GM12864 (cell line): ENCODE measurements at places on chromosomes 7 and 10.
A peak's percentile ranks its signal among the peaks of the same experiment; 100 is the strongest.

- no peak for DNase-seq
These were observed 1.2 kb downstream of the BAG3 start for GRCh38 chr10:119652361-119652730.

GRCh38 chr7:1458683-1459511 lies at the start of gene MICALL2:
Gene MICALL2, minus strand, starts transcription at chr7:1459470. Its CDS starts 144 bp downstream, at chr7:1459326.
- no peak for DNase-seq

DNA sequence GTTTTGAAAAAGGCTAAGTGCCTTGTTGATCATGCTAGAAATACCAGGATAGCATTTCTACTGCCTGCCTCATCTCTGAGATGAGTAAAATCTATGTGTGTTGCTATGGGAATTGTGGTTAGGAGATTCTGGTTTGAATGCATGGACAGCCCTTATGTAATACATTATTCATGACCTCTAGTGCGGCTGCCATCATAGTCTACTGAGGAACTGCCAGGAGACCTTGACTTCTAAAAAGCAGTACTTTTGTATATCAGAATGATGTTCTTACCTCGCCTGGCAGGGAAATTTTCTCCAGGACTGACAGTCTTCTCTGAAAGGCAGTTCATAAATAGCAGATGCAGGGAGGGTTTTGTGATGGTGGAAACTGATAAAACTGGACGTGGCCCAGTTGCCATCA lies 248.5 kb downstream of the NSUN6 start:
- DNase-seq, result no peak

- no peak for DNase-seq
These were observed 1.6 kb downstream of the SKAP2 start for GRCh38 chr7:26862834-26863233.

- DNase-seq, result no peak
These were observed 5.1 kb upstream of the BAZ1B start for GRCh38 chr7:73526896-73527821.

- no peak for DNase-seq
These were observed 164.6 kb downstream of the ADARB2 start for GRCh38 chr10:1572519-1573333.

DNA sequence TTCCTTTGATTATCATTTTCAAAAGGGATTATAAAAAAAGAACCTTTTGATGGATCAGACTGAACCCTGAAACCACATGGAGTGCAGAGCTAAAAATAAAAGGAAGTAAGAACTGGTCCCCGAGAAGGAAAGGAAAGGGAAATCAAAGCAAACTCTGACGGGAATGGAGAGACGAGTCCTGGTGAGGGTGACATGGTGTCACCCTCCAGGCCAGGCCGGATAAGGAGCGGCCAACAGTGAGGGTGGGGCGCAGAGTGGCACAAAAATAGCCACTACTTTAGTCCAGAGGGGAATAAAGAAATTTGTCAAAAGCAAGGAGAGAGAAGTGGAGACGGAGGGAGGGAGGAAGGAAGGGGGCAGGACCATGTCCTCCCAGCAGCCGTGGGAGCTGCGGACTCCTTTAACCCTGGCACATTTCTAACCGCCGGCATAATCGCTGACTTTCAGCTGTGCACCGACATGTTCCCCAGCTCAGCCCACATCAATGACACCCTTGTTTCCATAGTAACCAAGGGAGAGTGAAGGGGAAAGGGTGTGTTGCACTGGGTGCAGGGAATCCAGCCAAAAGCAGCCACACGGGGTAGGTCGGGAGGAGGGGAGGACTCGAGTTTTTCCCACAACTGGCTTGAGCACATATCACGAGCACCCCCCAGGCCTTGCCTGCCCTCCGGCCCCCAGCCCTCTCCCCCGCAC lies 29.7 kb downstream of the TRIM8 start:
- DNase-seq, result no peak

GRCh38 chr7:139704308-139704879 lies 73.4 kb downstream of the HIPK2 start:
- no peak for DNase-seq

DNA sequence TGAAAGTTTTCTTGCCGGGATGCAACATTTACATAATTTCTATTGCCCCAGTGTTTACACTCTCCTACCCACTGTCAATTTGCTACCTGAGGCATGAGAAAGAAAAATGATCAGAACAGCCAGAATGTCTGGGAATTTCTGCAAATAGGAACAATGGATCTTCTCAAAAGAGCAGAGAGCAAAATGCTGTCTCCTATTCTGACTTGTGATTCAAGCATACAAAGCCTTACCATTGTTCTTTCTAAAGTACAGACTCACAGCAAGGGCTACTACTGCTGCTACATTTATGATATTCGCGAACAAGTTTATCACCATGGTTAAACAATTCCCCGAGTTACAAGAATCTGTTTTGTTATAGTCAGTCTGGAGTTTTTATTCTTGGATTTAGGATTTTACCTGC lies 329.9 kb upstream of the CELF2 start:
- DNase-seq, result no peak

DNA sequence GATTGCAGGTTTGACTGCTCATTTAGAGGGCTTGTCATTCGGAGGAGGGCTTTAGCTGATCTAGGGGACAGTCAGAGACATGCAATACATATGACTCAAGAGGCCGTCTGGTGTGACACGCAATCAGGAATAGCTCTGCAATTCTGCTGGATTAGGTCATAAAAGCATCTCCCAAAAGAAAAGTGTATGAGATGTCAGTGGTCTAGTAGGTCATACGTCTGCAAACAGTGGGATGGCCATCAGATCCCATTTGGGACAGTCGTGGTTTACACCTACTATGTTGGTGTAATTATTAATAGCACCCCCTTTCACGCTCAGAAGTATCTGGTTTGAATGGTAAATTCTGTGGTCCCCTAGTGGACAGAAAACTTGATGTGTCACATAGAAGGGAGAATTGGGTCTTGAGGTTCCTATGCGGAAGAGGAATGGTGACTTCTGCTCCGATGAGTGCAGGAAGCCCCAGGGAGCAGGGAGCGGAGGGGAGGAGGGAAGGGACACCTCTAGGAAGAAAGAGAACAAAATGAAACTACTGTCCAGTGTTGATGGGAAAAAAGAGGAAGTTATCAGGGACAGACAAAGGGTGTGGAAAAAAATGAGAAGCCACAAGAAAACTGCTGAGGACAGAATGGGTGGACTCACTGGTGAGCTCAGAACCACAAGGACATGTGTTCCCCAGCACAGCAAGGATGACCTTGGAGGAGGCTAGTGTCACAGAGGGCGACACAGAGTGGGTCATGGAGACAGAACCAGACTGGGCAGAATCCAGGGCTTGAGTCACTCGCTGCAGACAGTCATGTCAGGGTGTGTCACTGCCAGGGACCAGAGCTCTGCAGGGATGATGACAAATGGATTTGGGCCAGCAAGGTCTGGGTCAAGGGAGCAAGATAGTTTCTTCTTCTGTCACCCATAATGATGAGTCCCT lies 59.9 kb downstream of the MAP3K8 start:
- DNase-seq, result no peak

- no peak for DNase-seq
These were observed 72.1 kb downstream of the GRB10 start for GRCh38 chr7:50710441-50711154.

DNA sequence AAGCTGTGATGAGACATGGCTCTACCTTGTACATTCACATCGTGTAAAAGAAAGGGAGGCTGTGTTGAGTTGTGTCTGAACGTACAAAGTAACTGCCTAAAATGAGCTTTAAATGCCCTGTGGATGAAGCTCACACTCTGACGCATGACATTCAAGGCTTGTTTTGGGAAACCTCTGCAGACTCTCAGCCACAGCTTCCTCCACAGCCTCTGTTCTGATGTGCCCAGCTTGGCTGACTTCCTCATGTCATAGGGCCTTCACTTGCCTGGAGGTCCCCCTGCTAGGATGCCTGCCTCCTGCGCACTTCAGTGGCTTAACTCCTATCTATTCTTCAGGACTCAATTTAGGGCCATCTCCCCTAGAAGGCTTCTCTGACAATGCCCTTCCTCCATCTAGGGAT lies 230.0 kb upstream of the HABP2 start:
- DNase-seq, result no peak

DNA sequence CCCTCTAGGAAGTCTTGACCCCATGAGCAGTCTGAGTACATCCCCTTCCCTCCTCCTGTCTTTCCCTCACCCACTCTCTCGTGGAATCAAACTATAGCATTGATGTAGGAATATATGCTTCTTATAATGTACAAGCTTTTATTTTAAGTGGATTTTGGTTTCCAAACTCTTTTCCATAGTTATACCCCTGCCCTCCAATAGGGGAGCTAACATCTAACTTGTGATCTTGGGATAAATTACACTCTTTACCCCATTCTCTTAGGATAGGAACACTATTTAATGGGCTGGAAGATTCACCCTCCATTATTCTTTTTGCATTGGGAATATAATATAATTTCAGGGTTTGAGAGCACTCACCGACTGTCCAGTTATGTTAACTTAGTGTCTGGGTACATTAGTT lies 465.9 kb downstream of the GATA3 start:
- DNase-seq, result no peak

DNA sequence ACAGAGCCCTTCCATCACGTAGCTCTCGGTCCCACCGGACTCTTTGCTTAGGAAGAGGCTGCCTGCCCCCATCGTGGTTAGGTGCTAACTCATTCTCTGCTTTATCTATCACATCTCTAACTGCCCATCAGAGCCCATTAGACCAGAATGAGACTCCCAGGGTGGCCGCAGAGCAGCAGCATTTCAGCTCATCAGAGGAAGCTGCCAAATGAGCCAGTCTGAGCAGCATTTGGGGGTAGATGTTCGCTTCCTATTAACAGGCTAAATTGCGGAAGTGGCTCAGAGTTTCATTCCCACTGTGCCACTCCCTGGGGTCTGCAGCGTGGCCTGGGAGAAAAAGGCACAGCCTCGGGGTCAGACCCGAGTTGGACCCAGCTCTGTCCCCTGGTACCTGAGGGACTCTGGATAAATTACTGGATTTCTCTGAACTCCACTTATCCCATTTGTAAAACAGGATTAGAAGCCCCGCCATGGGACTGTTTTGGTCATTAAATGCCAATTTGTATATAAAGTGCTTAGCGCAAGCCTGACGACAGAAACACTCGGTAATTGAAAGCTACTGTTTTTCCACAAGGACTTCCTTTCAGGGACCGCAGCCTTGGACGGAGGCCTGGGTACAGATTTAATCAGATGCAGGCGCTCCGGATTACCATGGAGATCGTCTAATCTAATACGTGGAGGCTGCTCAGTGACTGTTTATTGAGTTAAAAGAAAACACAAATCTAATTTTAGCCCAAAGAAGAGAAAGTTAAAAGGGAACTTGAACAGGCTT lies 73.8 kb upstream of the PRLHR start:
- no peak for DNase-seq

- DNase-seq, result no peak
These were observed 345.6 kb downstream of the GPAM start for GRCh38 chr10:111837985-111838384.

DNA sequence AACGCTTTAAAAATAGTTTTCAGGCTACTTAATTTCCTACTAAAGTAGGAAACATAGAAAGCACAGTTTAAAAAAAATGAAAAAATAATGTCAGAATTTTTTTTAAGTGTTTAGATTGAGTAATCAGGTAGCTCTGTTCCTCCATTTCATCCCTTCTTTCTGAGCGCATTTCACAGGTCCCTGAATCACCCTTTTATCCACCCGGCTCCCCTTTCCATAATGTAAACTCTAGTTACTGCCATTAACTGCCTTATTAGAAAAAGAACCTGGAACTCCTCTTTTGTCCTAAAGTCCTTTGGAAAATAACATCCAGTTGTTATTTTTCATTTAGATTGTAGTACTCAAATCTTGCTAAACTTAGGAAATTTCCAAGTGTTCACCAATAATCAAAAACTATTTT lies 5.8 kb downstream of the KCND2 start:
- no peak for DNase-seq

- DNase-seq, result peak; percentile 63
These were observed 5.1 kb downstream of the TSPAN14 start for GRCh38 chr10:80459047-80459865.

- DNase-seq, result no peak
These were observed 1.6 kb upstream of the SEPHS1 start for GRCh38 chr10:13349463-13350274.

DNA sequence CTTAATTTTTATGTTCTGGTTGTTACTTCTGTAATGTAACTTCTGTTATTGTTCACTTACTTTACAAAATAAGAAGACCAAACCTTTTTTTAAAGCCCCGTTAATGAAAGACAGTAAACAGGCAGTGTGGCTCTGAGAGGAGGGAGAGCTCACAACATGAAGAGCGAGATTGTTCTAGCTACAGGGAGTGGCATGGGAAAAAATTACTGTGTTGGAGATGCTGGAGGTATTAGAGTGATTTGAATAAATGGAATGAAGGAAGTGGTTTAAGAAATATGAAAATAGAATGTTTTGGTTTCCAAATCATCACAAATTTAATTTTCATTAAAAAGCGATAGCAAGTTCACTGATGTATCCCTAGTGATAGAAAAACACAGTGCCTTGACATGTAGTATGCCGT lies 31.8 kb downstream of the REEP3 start:
- no peak for DNase-seq

DNA sequence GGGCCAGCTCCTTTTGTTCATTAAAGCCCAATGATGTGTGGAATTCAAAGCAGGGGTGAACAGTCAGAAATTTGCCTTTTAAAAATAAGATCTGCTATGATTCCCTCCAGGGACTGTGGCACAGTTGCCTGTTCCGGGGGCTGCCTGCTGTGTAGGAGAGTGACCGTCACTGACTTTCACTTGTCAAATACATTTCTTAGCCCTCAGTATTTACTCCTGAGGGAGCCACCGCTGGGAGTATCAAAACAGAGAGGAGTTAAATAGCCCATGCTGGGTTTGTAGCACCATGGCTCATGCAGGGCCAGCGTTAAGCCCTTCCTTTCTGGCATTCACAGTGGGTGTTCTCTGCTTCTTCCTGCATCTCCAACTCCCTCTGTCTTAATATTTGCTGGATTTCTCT lies 897.8 kb downstream of the SORCS3 start:
- no peak for DNase-seq

GRCh38 chr7:113268757-113269156 lies 150.4 kb upstream of the SMIM30 start:
- DNase-seq, result no peak

DNA sequence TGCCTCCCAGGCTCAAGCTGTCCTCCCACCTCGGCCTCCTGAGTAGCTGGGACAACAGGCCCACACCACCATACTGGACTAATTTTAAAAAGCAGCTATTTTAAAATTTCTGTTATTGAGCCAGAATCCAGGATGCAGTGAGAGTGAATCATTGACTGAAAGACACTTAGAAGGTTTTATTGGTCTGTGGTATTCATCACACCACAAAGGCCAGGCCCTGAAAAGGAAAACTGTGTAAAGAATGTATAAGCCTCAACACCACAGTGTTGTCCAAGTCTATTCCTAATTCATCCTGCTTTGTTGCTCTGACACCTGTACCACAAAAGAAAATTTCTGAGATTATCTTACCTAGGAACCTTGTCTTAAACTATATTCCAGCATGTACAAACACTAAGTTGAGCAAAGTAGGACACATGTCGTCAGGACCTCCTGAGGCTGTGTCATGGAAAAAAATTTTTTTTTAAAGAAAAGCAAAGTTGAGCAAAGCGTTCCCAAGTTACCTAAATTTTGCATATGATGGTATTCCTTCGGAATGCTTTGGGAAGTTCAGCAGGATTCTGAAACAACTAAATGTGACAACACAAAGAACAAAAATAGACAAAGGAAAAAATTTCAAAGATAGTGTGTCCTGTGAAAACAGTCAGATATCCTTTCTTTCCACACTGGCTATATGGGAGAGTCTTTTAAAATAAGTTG lies 129.6 kb upstream of the MKLN1 start:
- no peak for DNase-seq
